ENCODE measurements at places on chromosomes 5 and 9. TPM values are rescaled to one million over a fixed set of nuclear protein-coding genes. Genes with fewer than 3 reads are reported as not detected.

Gene FBXO10
- 4.9 TPM for polyA plus RNA-seq

Gene RFESD
- 9.9 TPM for polyA plus RNA-seq

Gene SPATA31E1
- not detected for polyA plus RNA-seq

DNA sequence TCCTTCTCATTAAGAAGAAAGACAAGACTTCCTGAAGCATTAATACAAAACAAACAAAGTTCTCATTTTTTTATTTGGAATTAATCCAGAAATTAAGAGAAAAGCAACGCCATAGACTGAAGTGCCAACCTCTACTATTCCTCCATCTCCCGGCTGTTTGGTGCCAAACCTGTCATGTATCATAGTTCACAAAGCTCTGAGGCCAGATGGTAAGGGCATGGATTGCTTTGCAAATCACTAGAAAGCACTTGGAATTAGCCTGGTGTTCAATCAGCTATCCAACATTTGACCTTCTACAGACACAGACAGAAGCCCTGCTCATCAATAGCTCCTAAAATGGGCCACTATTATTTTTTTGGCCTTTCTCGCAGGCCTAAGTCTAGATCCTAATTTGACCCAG lies 33.8 kb downstream of the HTR1A start:
- no peak overlapping the region for H3K27ac ChIP-seq
- H3K4me1 ChIP-seq, result no peaks in the 10 kb centered on the region
- no peaks in the 10 kb centered on the region for H3K36me3 ChIP-seq
- no peak overlapping the region for H3K4me3 ChIP-seq
- no peak for DNase-seq
- no peaks in the 10 kb centered on the region for H3K27me3 ChIP-seq
